ENCODE measurements at places on chromosomes 7 and 10.

- no peak for DNase-seq
Observed at GRCh38 chr7:43554423-43554822, 28.5 kb upstream of the STK17A start.

DNA sequence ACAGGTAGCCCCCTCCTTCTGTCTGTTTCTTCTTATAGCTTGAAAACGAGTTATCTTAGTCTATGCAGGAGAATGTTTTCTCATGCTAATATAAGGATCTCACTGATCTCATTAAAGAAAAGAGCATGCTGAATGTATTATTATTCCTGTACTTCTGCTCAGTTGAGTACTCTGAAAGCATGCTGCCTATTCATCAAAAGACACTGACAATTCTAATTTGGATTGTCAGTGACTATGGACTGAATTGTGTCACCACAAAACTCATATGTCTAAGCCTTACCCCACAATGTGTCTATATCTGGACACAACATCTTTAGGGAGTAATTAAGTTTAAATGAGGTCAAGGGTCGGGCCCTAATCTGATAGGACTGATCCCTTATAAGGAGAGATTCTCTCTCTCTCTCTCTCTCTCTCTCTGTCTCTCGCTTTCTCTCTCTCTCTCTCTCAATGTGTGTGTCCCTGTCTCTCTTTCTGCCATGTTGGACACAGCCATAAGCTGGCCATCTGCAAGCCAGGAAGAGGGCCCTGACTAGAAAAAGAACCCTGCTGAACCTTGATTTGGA, 98.4 kb downstream of the GNAT3 start:
- no peak for DNase-seq

- no peak for DNase-seq
Observed at GRCh38 chr10:34549001-34549400, 266.1 kb downstream of the PARD3 start.

DNA sequence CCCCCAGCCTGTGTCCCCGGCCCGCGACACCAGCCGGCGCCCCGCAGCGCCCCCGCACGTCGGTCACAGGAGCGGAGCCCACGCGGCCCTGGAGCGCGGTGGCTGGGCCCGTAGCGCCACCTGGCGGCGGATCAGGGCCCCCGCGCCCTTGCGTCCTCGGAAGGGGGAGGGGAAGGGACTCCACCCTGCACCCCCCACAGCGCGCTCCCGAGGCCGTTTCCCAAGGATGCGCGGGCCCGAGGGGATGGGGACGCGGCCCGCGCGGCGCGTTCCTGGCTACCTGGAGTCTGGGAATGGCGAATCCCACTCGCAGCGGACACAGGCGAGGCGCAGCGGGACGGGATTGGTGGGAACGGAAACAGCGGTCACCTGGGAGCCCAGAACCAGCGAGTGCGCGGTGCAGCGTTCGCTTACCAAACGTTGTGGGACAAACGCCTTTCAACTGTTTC, 23.8 kb upstream of the MKI67 start:
- peak; percentile 51 for DNase-seq

GRCh38 chr10:118729641-118730258, 25.0 kb downstream of the CACUL1 start:
- DNase-seq: no peak

GRCh38 chr7:24284699-24285506, 913 bp downstream of the NPY start:
- DNase-seq: no peak

DNA sequence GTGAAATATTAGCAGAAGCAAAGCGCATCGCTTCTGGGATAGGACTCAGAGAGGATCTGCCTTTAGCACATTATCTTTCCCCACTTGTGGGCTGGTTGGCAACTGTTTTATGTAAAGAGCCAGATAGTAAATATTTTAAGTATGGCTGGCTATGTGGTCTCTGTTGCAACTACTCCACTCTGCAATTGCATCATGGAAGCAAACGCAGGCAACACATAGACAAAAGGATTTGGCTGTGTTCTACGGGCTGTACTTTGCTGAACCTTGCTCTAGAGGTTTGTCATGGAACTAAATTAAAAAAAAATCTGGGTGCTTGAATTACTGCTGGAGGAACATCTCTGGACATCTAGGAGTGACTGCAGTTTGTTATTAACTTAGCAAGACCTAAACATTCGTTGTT, 307.8 kb upstream of the TPK1 start:
- DNase-seq: no peak

DNA sequence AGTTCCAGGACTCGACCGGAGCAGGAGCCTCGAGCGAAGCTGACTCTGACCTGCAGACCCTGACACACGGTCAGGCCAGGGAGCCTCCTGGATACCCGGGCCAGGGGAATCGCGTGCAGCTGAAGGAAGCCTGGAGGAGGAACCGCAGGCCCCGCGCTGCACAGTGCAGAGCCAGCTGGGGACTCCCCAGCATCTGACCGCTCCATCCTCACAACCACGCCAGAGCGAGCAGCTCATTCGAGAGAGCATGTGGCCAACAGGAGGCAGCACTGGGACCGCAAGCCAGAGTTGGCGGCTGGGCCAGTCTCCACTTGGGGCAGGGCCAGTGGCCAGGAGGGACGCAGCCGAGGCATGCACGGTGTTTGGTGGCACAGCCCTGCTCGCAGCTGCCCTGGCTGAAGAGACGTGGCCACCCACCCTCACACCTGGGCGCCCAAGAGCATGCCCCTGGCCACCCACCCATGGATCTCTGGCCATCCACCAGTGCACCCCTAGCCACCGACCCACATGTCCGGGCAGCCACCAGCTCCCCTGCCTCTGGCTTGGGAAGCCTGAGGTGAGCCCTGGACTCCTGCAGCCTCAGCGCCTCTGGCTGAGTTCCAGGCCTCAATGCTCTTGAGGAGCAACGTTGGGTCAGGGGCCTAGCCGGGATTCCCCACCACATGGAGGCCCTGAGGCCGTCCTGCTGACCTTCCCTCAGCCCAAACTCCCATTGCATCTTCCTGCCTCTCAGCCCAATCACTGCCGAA, 213.9 kb downstream of the ELFN1 start:
- no peak for DNase-seq

DNA sequence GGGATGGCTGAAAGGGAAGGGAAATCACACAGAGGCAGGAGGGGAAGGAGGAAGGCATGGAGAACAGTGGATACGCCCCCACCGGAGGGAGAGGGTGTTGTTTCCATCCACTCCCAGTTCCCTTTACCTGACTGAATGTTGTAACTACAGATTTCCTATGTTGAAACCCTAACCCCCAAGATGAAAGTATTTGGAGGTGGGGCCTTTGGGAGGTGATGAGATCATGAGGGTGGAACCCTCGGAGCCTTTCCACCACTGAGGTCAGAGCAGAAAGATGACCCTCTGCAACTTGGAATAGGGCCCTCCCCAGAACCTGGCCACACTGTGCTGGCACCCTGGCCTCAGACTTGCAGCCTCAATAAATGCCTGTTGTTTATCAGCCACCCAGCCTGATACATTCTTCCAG, 48.6 kb upstream of the CNPY1 start:
- no peak for DNase-seq

- no peak for DNase-seq
Observed at GRCh38 chr7:92914645-92915044, 78.3 kb upstream of the CDK6 start.

DNA sequence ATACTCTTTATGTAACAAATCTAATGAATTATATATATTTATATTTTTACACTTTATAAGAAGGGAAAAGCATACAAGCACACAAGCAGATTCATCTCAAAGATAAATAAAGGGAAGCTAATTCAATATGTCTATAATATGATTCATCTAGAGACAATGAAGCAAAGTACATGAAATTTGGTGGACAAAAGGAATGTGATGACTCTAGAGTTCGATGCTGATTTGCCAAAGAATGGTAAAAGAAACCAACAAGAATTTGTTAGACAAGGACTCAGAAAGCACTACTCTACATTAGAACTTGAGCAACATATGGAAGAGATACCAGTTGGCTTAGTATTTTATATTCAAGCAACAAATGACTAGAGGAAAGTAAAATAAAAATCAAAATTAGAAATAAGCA, 536.5 kb upstream of the TEX47 start:
- no peak for DNase-seq

GRCh38 chr10:133403359-133403758, 9.4 kb downstream of the MTG1 start:
- no peak for DNase-seq

DNA sequence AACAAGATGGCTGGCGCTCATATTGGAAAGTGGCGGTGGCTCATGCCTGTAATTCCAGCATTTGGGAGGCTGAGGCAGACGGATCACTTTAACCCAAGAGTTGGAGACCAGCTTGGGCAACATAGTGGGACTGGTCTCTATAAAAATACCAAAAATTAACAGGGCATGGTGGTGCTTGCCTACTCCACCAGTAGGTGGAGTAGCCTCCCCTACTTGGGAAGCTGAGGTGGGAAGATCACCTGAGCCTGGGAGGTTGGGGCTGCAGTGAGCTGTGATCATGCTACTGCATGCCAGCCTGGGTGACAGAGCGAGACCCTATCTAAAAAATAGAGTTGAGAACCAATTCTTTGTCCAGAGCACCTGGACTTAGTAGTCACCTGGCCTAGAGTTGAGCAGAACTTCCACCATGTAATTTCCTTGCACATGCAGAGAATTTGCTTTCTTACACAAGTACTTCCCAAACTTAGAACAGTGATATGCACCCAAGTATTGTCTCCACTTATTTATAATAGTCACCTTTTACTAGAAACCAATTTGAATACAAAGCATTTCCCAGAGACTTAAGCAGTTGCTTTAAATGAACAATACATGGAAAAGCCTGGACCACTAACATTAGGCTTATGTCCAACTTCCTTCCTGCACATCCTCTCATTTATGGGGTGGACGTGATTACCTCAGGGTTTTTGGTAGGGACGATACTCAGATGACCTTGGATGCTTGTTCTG, 15.9 kb downstream of the LAMB4 start:
- DNase-seq: no peak

DNA sequence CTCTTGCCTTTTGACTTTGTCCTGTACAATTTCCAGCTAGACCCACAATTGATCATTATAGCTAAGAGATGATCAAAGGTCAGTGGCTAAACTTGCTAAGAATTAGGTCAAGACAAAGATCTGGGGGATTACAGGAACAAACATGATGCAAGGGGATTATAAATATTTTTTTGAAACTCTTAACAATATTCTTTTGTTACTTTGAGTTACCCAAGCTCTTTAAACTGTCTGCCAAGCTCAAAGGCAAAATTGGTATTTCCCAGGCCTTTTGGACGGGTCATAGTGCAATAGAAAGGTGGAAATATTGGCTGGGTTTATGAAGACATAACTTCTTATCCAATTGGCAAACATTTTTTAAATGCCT, 23.4 kb downstream of the TBXAS1 start:
- DNase-seq: no peak

DNA sequence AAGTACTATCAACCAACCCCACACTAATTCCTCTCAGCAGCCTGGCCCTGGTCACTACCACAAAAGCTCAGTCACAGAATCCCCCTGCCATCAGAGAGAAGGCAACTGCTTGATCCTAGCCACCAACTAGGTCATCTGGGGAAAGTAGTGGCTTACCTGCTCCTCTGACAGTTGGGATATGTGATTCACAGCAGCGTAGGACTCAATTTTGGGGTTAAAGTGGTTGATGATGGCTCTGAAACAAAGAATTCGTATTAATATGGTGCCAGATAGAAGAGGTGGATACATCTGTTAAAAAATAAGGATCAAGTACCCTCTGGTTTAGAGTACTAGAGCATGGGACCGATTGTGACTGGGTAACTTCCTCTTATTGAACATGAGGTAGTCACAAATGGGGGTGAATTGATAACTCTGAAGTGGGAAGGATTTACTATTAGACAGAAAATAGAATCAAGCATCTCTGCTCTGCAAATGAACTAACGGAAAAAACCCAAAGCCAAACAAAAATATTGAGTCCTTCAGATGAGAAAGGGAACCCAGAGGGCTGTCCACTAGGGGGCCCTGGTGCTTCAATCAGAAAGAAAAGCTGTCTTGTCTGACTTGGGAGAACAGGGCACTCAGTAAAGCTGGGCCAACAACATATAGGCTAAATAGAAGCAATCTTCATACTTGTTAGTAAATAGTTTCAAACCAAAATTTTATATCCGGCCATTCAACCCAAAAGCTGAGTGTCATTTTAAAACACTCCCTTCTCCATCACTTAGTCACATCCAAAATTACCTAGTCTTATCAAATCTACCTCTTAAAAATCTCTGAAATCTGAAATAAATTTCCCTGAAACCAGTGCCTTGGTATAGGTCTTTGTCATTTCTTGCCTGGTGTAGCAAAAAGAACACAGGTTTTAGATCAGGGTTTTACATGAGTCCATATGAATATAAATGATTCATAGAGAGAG, 45.9 kb upstream of the KCNIP2 start:
- DNase-seq: peak; percentile 74

DNA sequence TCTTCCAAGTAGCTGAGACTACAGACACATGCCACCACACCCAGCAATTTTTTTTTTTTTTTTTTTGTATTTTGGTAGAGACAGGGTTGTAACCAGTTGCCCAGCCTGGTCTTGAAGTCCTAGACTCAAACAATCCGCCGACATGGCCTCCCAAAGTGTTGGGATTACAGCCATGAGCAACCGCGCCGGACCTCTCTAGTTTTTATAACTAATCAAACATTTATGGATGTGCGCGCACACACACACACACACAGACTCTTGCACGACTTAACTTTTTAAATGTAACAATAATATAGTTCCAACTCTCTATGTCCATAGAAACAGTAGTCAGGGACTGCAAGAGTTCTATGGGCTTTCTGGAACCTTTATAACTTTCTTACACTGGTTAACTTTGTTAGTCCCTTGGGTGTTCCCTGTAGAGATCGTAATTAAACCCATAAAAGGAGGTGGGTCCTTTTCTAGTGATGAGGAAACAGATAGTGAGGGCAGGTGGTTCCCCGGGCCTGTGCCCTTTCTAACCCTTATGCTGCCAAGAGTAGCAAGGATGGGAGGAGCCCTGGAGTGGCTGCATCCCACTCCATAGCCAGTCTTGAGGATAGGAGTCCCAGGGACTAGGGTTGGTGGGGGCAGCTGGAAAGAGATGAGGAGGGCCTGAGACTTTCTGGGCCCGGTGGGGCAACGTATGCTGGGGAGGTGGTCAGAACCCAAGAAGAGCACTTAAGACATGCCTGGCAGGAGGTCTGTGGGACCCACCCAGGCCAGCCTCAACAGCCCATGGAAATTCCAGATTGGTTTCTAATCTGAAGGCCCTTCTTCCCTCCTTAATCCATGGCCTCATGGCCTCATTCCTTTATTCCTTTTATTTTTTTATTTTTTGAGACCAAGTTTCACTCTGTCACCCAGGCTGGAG, 8.6 kb downstream of the MARVELD1 start:
- no peak for DNase-seq

- DNase-seq: no peak
Observed at GRCh38 chr10:16699435-16700057, 117.7 kb downstream of the RSU1 start.

DNA sequence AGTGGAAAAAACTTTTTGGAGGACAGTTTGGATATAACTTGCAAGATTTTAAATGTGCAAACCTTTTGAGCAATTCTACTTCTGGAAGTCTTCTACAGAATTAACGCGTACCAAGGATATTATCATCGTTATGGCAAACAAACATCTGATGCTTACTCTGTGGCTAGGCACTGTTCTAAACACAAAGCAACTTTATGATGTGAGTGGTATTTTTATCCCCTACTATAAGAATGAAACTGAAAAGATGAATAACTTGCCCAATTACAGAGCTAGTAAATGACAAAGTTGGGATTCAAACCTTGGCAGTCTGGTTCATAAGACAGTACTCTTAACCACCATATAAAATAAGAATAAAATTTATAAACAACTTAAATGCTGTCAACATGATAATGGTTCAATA, 15.8 kb downstream of the ASZ1 start:
- no peak for DNase-seq
